ENCODE measurements at places on chromosomes 5 and 9.

- DNase-seq, result no peak
Observed at GRCh38 chr5:126448720-126449119, 25.5 kb downstream of the GRAMD2B start.

DNA sequence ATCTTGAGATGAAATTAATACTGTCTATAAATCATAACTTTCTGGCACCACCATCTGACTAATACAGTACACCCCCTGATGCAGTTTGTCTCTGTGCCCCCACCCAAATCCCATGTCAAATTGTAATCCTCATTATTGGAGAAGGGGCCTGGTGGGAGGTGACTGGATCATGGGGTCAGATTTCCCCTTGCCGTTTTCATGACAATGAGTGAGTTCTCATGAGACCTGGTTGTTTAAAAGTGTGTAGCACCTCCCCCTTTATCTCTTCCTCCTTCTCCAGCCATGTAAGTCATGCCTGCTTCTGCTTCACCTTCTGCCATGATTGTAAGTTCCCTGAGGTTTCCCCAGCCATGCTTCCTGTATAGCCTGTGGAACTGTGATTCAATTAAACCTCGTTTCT, 78.7 kb upstream of the CDH6 start:
- DNase-seq, result no peak

- DNase-seq, result no peak
Observed at GRCh38 chr5:38202741-38203140, 55.6 kb upstream of the EGFLAM start.

DNA sequence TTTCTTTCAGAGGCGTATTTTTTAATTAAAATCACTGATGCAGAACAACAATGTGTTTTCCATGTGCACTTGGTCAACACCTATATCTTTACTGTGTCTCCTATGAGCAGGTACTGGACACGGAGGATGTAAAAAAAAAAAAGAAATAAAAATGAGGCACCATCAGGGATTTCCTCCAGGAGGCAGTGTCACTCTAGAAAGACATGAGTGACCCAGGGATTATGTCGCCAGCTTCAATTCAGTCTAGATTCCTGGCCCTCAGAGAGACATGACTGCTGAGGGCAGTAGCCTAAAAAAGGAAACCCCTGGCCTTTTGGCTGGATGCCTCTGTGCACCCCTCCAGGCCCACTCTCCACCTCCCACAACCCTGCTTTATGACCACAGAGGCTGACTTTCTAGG, 18.3 kb upstream of the IL33 start:
- DNase-seq, result no peak

GRCh38 chr9:133876144-133876543, 116.0 kb downstream of the VAV2 start:
- DNase-seq, result no peak

GRCh38 chr5:180492226-180492903, 1.8 kb upstream of the CNOT6 start:
- DNase-seq, result no peak

DNA sequence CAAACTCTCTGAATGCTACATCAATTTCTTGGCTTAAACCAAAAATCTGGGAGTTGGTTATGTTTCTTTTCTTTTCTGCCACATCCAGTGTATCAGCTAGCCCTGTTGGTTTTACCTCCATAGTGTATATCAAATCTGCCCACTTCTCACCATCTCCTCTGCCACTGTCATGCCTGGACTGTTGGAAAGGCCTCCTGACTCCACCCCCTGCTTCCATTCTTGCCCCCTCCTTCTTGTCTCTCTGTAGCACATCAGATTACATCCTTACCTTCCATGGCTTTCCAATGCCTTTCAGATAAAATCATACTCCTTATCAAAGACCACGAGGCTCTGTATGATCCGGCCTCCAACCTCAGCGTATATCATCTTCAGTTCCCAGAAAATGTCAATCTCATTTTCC, 35.4 kb downstream of the STXBP1 start:
- no peak for DNase-seq

- DNase-seq, result no peak
Observed at GRCh38 chr9:112863214-112863613, 27.5 kb downstream of the SLC46A2 start.

- no peak for DNase-seq
Observed at GRCh38 chr5:2335733-2336515, 415.6 kb downstream of the IRX2 start.

- DNase-seq, result no peak
Observed at GRCh38 chr9:88435336-88435735, 47.1 kb downstream of the SPIN1 start.

GRCh38 chr5:173065155-173065554, 9.0 kb downstream of the CREBRF start:
- DNase-seq, result no peak

DNA sequence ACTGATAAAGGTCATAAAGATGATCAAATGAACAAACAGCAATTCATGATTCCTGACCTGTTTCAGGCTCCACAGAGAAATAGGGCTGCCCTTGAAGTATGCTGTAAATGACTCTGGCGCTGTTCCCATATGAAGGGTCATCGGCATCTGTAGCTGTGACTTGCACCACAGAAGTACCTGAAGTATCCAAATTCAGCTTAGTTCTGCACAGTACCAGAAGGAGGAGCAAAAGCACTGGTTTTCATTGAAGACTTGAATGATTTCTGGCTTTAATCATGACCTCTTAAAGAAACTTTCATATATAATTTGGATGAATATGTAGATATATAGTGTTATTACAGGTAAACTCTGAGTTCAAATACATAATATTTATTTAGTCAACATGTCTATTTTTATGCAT, 109.1 kb downstream of the CDH10 start:
- DNase-seq, result no peak

DNA sequence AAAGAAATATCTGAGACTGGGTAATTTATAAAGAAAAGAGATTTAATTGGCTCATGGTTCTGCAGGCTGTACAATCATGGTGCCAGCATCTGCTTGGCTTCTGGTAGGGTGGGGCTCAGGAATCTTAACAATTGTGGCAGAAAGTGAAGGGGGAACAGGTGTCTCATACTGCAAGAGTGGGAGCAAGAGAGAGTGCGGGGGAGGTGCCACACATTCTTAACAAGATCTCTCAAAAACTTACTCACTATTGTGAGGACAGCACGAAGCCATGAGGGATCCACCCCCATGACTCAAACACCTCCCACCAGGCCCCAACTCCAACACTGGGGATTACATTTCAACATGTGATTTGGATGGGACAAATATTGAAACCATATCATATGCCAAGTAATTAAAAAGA, 70.1 kb upstream of the PANK3 start:
- DNase-seq, result no peak

DNA sequence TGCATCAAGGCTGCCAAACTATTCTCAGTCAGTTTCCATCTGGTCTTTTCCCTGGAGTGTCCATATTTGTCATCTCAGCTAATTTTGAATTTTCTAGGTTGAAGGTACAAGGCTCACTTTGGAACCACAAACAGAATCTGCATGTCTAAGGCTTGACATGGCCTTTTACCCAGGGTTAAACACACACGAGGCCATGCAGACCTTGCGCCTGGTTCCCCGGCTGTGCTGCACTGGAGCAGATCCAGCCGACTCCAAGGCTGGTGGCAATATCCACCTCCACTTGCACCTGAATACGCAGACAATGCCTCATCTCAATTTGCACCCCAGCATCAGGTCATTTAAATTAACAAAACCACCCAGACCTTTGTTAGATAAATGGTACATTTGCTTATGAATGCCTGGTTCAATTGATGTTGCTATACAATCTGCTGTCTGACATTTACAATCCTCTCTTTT, 276.2 kb downstream of the HSPA4 start:
- no peak for DNase-seq

GRCh38 chr9:129183495-129184218, 5.6 kb upstream of the IER5L start:
- no peak for DNase-seq

DNA sequence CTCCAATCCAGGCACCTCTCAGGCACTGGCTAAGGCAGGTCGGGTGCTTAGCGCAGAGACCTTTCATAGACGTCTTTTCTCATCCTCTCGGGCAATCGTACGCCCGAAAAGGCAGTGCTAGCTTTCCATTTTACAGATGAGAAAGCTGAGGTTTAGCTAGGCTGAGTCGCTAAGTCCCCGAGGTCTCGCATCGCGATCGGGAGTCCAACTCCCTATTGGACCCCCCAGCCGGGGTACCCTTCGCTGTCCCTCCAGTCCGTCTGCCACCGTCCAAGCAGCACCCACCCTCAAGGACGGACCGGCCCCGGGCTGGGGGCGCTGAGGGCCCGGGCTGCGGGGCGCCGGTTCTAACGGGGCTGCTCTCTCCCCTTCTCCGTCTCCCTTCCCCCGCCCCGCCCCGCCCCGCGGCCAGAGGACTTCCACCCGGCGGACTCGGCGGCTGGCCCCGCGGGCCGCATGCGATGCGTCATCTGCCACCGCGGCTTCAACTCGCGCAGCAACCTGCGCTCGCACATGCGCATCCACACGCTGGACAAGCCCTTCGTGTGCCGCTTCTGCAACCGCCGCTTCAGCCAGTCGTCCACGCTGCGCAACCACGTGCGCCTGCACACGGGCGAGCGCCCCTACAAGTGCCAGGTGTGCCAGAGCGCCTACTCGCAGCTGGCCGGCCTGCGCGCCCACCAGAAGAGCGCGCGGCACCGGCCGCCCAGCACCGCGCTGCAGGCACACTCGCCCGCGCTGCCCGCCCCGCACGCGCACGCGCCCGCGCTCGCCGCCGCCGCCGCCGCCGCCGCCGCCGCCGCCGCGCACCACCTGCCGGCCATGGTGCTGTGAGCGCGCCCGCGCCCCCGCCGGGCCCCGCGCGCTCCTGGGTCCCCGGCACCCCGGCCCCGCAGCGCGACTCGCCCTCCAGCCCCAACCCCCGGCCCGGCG, 12.5 kb upstream of the EXOSC2 start:
- DNase-seq, result peak; percentile 64

GRCh38 chr5:33049842-33050241, 338.7 kb downstream of the NPR3 start:
- DNase-seq, result no peak

DNA sequence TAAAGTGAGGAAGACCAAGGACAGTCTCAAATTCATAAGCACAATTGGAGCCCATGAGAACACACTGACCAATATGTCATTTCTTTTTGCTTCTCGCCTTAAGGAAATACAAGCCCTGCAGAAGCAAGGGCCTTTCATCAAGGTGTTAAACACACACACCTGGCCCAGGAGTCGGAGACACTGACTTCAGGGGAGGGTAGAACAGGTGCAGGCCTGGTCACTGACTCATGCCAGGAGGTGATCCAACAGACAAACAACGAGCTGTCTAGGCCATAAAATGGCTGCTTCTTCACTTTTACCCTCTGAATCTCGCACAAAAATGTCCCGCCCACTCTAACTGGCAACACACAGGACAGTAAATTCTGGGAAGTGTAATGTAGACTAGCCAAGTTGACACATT, 62.7 kb downstream of the RGMB start:
- no peak for DNase-seq

DNA sequence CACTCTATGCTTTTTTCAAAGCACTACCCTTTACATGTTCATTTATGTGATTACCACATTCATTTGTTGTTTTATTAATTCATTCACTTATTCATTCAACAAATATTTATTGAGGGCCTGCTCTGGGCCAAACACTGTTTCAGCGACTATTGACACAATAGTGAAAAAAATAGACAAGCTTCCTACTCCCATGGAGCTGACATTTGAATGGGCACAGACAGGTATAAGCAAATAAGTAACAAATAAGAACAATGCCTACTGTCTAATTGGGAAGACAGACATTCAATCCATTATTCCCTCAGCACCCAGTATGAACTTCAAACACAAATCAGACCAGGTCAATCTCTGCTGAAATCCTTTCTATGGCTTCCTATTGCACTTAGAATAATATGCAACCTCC, 156.9 kb upstream of the NR3C1 start:
- no peak for DNase-seq

GRCh38 chr5:143434261-143435209, 31.0 kb upstream of the NR3C1 start:
- peak; percentile 53 for DNase-seq

DNA sequence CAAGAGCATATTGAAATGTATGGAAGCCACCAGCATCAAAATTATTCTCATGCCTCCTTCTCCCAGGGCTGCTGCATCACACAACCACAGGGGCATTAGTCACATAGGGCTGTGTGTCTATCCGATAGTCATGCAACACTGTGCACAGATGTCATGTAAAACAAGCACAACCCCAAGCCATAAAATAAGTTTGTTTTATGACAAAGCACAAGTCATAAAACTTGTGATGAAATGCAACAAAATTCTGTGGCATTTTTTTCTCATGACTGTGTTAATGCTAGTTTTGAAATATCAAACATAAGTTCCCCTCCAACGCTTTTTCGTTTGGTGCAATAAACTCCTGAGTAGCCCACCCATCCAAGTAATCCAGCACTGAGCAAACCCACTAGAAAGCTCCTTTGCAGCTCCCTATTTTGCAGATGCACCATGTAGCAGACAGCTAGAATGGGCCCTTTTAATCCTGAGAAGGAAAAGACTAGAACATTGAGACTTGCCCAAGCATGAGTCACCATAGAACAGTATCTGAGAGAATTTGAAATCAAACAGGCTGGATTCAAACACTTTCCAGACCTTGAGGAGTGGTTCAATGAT, 93.3 kb upstream of the ZNF366 start:
- DNase-seq, result no peak

DNA sequence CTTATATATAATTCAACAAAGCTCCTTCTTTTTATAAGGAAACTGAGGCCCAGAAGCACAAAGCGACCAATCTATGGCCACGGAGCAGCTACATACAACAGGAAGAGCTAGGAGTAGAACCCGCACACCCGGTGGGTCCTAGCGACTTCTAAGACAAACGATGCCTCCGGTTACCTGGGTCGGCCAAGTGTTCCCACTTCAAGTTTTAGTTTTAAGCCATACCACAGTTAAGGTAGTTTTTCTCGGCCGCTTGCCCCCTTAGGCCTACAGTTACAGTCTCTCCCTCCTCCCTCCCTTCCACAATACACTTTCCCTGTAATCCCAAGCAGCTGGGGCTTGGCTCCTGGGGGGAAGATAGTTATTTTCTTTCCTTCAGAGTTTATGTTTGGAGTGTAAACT, 533 bp downstream of the SREK1IP1 start:
- no peak for DNase-seq

GRCh38 chr5:137142346-137142745, 356.8 kb downstream of the SPOCK1 start:
- DNase-seq, result no peak

DNA sequence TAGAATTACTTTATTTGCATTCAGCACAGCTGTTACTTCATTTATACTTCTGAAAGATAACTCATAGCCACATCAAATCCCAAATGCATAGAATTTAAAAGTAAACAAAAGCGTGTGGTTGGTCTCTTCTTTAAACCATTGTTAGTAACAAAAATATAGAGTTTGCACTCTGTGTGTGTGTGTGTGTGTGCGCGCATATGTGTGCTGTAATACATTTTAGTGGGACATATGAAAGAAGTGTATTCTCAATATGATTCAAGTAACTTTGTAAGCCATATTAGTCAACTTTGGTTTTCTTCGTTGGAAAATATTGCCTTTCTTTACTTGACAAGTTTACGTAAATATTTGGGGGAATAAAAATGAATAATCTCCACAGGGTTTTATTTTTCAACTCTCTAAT, 106.1 kb upstream of the PRRC1 start:
- DNase-seq, result no peak

All from CD4-positive, alpha-beta T cell treated with Interleukin-2 at 100 ng/mL for 4 hours (primary cell).